CD4-positive, CD25-positive, alpha-beta regulatory T cell (primary cell): ENCODE measurements at places on chromosomes 11 and 22. TPM values are rescaled to one million over a fixed set of nuclear protein-coding genes. Genes with fewer than 3 reads are reported as not detected.

DNA sequence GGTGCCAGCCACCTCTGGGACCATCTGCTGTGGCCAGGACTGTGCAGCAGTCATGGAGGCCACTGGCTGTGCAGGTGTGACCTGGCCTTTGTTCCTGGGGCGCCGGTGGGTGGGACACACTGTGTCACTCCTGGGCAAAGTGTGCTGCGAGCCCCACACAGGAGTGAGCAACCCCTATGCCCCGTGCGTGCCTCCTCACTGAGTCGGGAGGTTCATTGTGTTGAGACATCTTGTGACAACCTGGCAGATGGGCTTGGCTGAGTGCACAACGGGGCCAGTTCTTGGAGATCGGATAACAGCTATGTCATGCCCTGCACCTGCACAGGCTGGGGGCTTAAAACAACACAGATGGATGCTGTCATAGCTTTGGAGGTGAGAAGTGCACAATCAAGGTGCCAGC, 13.5 kb downstream of the ANO1 start:
- no peaks in the 10 kb centered on the region for H3K27me3 ChIP-seq
- DNase-seq, result no peak
- H3K36me3 ChIP-seq, result no peaks in the 10 kb centered on the region
- H3K27ac ChIP-seq, result no peak overlapping the region
- no peak overlapping the region for H3K4me3 ChIP-seq

- H3K27me3 ChIP-seq, result no peaks in the 10 kb centered on the region
- no peak for DNase-seq
- no peak overlapping the region for H3K4me3 ChIP-seq
- no peaks in the 10 kb centered on the region for H3K4me1 ChIP-seq
These were observed 24.3 kb downstream of the SLC25A18 start for GRCh38 chr22:17587629-17588028.

- no peak overlapping the region for H3K4me3 ChIP-seq
- H3K27me3 ChIP-seq, result no peaks in the 10 kb centered on the region
- no peaks in the 10 kb centered on the region for H3K36me3 ChIP-seq
- H3K27ac ChIP-seq, result no peak overlapping the region
- no peak for DNase-seq
- H3K4me1 ChIP-seq, result no peaks in the 10 kb centered on the region
These were observed 144.3 kb downstream of the TEAD1 start for GRCh38 chr11:12818333-12819015.

DNA sequence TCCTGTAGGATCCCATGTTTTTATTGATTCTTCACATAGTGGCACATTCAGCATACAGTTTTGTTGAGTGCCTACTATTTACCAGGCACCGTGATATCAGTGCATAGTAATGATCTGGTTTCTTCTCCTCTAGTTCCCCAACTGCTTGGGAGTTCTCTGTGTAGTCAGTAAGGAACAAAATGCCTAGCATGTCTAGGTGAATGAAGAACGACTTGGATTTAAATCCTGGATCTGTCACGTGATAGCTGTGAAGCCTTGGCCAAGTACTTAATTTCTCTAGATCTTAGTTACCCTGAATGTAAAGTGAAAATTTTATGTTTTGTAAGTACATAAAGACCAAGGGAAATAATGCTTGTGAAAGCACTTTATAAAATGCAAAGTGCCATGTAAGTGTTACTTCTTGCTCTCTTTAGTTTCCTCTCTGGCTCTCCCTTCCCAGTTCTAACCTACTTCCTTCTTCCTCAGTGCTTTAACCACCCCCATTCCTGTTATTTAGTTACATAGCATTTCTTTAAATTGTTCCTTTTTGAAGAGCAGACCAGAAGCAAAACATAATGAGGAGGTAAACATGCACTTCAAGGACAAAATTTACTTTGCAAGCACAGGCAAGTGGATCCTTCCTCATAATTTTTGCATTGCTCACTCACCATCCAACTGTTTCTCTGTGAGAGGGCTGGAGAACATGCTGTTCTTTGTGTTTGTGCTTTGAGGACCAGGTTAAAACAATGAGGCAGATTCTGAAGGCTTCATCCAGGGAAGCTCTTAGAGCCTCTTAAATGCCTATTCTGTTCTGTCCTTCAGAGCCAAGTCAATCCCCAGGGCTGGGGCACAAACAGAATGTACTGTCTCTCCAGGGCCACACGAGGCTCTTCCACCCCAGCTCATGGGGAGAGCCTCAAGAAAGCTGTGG, 353.9 kb upstream of the TENM4 start:
- H3K4me3 ChIP-seq, result no peak overlapping the region
- H3K4me1 ChIP-seq, result no peaks in the 10 kb centered on the region
- no peak overlapping the region for H3K27ac ChIP-seq
- no peaks in the 10 kb centered on the region for H3K36me3 ChIP-seq
- H3K27me3 ChIP-seq, result no peaks in the 10 kb centered on the region

DNA sequence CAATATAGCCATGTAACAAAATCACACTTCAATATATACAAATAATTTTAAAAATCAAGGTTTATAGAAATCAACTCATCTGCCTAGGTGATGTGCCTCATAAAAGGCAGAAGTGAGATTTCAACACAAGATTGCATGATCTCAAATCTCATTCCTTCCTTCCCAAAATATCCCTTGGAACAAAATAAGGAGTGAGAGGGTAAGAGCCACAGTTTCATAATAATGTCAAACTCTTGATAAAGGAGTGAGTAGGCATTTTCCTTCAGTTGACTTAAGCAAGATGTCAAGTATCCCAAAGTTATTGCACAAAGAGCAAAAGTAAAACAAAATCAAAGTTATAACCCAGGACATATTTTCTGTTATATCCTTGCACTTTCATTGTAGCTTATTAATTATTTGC, 81.3 kb downstream of the C22orf31 start:
- no peak overlapping the region for H3K27ac ChIP-seq
- no peak overlapping the region for H3K4me3 ChIP-seq
- no peaks in the 10 kb centered on the region for H3K36me3 ChIP-seq
- no peak for DNase-seq

- H3K27ac ChIP-seq, result no peak overlapping the region
- H3K4me1 ChIP-seq, result peaks cover 15% of the 10 kb centered on the region
- no peak overlapping the region for H3K4me3 ChIP-seq
- H3K27me3 ChIP-seq, result no peaks in the 10 kb centered on the region
- H3K36me3 ChIP-seq, result no peaks in the 10 kb centered on the region
These were observed 5.2 kb upstream of the ARRB1 start for GRCh38 chr11:75356613-75357012.

DNA sequence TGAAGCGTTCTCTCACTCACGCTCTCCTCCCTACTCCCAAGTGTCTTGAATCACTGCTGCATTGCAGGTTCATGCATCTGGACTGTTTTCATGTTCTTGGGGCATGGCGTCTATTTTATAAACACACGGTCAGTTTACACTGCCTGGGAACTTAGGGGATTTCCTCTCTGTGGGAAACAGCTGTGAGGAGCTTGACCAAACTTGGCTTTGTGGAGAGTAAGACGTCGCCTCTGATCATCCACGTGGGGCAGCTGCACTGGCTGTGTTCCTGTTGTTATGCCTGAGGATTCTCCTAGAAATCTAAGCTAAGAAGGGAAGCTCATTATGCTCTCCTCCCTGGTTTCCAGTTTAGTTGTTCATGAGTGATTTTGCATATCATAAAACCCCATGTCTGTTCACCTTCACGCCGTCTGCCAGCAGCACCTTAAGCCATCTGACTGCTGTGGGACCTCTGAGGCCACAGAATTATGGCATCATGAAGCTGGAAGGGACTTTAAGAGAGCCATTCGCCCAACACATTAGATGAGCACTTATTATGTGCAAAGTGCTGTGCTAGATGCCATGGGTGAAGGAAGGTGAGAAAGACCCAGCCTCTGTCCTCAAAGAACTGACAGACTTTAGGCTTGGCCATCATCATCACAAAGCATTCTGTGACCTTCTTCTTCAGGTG, 38.8 kb upstream of the POU2AF1 start:
- no peaks in the 10 kb centered on the region for H3K27me3 ChIP-seq
- H3K4me1 ChIP-seq, result peaks cover 21% of the 10 kb centered on the region
- H3K27ac ChIP-seq, result no peak overlapping the region
- H3K36me3 ChIP-seq, result no peaks in the 10 kb centered on the region
- DNase-seq, result no peak

GRCh38 chr11:69055598-69056516, 7.1 kb downstream of the TPCN2 start:
- H3K27me3 ChIP-seq, result no peaks in the 10 kb centered on the region
- H3K4me3 ChIP-seq, result no peak overlapping the region
- no peak overlapping the region for H3K27ac ChIP-seq
- DNase-seq, result no peak
- H3K4me1 ChIP-seq, result peaks cover 5% of the 10 kb centered on the region

DNA sequence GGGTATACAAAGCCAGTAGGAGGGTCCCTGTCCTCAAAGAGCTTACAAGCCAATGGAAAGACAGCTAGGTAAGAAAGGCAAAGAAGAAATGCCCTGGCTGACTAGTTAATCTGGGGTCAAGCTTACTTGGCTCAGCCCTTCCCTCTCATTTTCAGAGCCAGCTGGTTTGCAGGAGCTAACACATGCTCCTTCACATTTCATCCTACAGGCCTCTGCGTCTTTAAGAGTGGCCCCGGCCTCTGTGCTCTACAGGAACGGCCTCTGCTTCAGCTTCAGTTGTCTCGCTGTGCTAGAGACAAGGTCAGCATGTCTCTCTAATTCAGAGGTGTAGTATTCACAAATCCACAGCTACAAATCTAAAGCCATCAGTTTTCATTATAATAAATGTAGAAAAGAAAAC, 15.2 kb downstream of the ALKBH8 start:
- no peaks in the 10 kb centered on the region for H3K27me3 ChIP-seq
- H3K4me3 ChIP-seq, result no peak overlapping the region
- peaks cover 62% of the 10 kb centered on the region for H3K36me3 ChIP-seq
- no peaks in the 10 kb centered on the region for H3K4me1 ChIP-seq
- DNase-seq, result no peak
- no peak overlapping the region for H3K27ac ChIP-seq

- H3K27me3 ChIP-seq, result peaks cover 2% of the 10 kb centered on the region
- DNase-seq, result no peak
- H3K4me1 ChIP-seq, result no peaks in the 10 kb centered on the region
- no peak within 1 kb of the TSS for H3K27ac ChIP-seq
- no peaks in the 10 kb centered on the region for H3K36me3 ChIP-seq
These were observed at the start of gene MS4A14 for GRCh38 chr11:60396382-60396781. Gene MS4A14, plus strand, starts transcription at chr11:60396459. Its CDS starts 120 bp downstream, at chr11:60396579.

DNA sequence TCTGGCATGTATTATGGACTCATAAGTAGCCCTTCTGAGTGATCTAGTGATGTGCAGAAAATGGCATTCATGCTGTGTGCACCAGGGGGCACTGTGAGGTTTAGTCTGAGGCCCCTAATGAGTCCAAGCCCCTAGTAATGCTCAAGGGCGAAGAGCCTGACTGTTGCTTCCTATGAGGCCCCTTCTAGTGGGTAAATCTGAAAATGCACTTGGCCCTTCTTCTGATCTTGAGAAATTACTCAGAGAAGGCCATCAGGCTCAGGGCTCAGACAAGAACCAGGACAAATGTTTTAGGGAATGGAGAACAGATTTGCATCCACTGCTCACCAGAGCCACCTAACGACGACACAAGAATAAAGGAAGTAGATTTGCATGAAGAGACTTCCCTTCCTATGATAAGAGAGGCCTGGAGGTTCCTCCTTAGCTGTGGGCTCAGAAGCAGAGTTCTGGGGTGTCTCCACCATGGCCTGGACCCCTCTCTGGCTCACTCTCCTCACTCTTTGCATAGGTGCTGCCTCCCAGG, 75.8 kb downstream of the GGTLC2 start:
- no peak overlapping the region for H3K4me3 ChIP-seq
- peaks cover 7% of the 10 kb centered on the region for H3K4me1 ChIP-seq
- no peak overlapping the region for H3K27ac ChIP-seq
- no peaks in the 10 kb centered on the region for H3K36me3 ChIP-seq
- peaks cover 3% of the 10 kb centered on the region for H3K27me3 ChIP-seq
- peak; percentile 32 for DNase-seq

DNA sequence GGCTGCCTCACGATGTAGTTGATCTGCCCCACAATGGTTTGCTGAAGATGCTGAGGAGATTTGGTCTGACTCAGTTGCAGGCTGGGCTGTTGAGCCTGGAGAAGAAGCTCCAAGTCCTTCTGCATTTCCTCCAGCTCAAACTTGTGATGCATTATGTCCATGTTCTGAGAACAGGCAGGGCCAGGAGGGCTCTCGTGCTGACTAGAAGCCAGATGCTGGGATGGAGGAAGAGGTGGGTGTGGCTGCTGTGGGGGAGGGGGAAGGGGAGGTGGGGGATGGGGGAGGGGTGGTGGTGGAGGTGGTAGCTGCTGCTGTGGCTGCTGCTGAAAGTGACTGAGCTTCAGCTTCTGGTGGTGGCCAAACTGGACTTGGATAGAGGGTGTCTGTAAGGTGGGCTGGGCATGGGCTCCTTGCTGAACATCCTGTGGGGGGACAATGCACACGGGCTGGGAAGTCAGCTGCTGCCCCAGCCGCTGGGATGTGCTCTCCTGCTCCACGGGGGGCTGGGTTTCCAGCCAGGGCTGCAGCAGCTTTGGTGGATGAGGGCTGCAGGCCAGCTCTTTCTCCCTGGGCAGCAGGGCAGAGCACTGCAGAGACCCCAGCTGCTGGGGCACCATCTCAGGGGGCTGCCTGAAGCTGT, 42.1 kb downstream of the TRIM66 start:
- no peak overlapping the region for H3K4me3 ChIP-seq
- DNase-seq, result no peak
- H3K36me3 ChIP-seq, result peaks cover 76% of the 10 kb centered on the region
- no peaks in the 10 kb centered on the region for H3K27me3 ChIP-seq
- H3K27ac ChIP-seq, result no peak overlapping the region
- no peaks in the 10 kb centered on the region for H3K4me1 ChIP-seq

DNA sequence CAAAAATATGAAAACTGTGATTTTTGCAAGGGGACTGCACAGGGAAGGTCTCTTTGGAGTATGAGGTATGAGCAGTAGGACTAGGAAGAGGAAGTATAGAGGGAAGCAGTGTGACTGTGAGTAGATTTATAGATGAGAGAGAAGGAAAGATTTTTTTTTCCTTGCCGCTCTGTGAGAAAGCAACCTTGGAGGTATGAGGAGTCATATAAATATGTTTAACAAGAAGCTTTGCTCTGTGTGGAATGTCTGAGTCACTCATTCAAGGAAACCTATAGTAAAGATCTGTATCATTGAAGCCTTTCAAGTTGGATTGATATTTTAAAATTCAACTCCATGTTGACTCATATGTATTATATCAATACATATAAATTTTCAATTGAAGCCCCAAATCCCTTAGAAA, 26.2 kb downstream of the DNHD1 start:
- peaks cover 7% of the 10 kb centered on the region for H3K4me1 ChIP-seq
- H3K36me3 ChIP-seq, result peaks cover 12% of the 10 kb centered on the region
- no peak overlapping the region for H3K27ac ChIP-seq
- no peaks in the 10 kb centered on the region for H3K27me3 ChIP-seq
- no peak overlapping the region for H3K4me3 ChIP-seq

- peaks cover 9% of the 10 kb centered on the region for H3K4me1 ChIP-seq
- no peak for DNase-seq
- H3K27ac ChIP-seq, result no peak overlapping the region
- H3K4me3 ChIP-seq, result no peak overlapping the region
- peaks cover 2% of the 10 kb centered on the region for H3K27me3 ChIP-seq
These were observed 21.8 kb upstream of the ATXN10 start for GRCh38 chr22:45649809-45650208.

- H3K4me3 ChIP-seq, result peak overlapping the region; percentile 99
- no peaks in the 10 kb centered on the region for H3K27me3 ChIP-seq
- H3K4me1 ChIP-seq, result peaks cover 35% of the 10 kb centered on the region
- H3K27ac ChIP-seq, result no peak overlapping the region
- DNase-seq, result no peak
These were observed 1.4 kb downstream of the TMX2 start for GRCh38 chr11:57713835-57714234.

The MYO18B gene
- polyA plus RNA-seq, result not detected

The ZBTB3 gene
- polyA plus RNA-seq, result 6.1 TPM

The B4GAT1 gene
- 15.1 TPM for polyA plus RNA-seq

The SMPD1 gene
- 11.4 TPM for polyA plus RNA-seq

The LRRC75B gene
- polyA plus RNA-seq, result not detected

The SLC22A12 gene
- polyA plus RNA-seq, result not detected

The TMEM86A gene
- polyA plus RNA-seq, result 1.2 TPM

The TNNT3 gene
- polyA plus RNA-seq, result not detected

The PHLDA2 gene
- polyA plus RNA-seq, result 1.6 TPM

The MYO7A gene
- 0.22 TPM for polyA plus RNA-seq
